ENCODE measurements at places on chromosomes 4 and X.

- no peak for DNase-seq
Measured at GRCh38 chr4:33696586-33696985, 2547.7 kb downstream of the ARAP2 start.

GRCh38 chr4:148152868-148153625 is 289.2 kb downstream of the NR3C2 start:
- no peak for DNase-seq

- DNase-seq: no peak
Measured at GRCh38 chrX:8868070-8868773, 67.0 kb upstream of the FAM9A start.

DNA sequence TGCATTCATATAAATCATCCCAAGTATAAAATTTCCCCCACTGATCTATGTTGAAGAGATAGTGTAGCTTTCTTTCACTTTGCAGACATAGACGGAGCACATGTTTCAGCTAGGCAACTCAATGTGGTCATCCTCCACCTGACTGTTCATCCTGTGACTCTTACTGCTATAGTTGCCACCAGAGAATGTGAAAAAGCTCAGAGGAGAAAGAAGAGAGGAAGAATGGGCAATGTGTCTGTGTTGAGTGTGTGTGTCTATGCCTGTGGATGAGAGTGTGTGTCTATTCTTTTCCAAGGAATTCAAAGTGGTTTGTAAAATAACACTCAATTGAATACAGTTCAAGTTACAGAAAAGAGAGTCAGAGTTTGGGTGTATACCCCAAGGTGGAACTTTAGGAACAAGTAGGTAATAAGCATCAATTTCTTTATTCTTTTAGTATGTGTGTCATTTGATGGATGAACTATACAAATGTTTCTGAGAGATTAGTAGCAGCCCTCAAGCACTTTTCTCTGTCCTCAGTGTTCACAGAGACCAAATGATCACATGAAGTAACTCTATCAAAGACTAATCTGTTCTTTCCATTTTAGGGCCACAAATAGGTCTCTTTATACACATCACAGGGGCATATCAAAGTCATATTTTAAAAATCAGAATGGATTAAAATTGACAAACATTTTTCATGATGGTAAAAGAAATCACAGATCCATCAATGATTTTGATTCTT is 2.3 kb downstream of the SNCA start:
- no peak for DNase-seq

GRCh38 chr4:147543034-147543433 is 62.1 kb downstream of the EDNRA start:
- DNase-seq: no peak

DNA sequence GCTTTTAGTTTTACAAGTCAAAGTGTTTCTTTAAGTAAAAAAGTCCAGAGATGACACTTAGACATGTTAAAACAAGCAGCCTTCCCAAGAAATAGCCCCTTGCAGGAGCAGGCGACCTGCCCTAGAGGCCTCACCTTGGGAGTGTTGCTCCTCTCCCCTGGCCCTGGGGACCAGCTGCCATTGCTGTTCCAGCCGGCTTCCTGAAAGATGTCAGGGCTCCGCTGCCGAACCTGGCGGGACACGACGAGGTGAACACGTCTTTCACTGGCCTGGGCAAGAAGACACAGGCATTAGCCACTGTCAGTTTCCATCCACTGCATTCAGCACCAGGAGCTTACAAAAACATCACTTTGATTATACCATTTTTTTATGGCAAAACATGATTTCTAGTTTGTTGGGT is 104.1 kb downstream of the FIP1L1 start:
- DNase-seq: no peak

- DNase-seq: no peak
Measured at GRCh38 chr4:38456096-38456495, 207.9 kb upstream of the KLF3 start.

DNA sequence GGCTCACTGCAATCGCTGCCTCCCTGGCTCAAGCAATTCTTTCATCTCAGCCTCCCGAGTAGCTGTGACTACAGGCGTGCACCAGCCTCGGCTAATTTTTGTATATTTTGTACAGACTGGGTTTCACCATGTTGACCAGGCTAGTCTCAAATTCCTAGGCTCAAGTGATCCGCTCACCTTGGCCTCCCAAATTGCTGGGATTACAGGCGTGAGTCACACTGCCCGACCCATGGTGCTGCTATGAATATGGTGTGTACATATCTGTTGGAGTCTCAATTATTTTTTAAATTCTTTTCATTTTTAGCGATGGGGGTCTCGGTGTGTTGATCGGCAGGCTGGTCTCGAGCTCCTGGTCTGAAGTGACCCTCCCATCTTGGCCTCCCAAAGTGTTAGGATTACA is 78.0 kb upstream of the PRKX start:
- no peak for DNase-seq

GRCh38 chr4:182881914-182882313 is 35.3 kb downstream of the DCTD start:
- DNase-seq: peak; percentile 70

DNA sequence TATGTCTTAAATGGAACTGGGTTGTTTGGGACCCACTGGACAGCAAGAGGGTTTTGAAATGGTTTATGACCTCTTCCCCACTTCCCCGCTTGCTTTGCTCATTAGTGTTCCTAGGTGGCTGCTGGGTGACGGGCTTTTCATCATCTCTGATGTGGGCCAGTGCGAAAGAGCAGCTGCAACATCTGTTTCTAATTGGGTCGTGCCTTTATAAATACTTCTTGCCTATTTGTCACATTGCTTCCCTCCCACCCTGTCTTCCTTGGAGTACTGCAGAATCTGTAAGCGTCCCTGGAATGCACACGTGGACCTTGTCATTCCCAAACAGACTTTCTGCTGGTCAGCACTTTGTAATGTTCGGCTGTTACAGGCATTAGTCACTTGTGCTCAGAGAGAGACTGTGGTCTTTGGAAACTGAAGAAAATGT is 35.2 kb downstream of the SEPTIN11 start:
- no peak for DNase-seq

- DNase-seq: no peak
Measured at GRCh38 chr4:139740531-139741041, 75.0 kb downstream of the MGST2 start.

DNA sequence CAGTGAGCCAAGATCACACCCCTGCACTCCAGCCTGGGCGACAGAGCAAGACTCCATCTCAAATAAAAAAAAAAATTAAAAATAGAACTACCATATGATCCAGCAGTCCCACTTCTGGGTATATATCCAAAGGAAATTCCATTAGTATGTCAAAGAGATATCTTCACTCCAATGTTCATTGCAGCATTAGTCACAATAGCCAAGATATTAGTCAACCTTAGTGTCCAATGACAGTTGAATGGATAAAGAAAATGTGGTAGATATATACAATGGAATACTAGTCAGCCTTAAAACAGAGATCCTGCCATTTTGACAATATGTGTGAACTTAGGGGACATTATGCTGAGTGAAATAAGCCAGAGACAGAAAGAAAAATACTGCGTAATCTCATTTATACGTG is 49.4 kb downstream of the C4orf46 start:
- DNase-seq: no peak

GRCh38 chr4:110635163-110635865 is 12.4 kb upstream of the PITX2 start:
- DNase-seq: no peak

DNA sequence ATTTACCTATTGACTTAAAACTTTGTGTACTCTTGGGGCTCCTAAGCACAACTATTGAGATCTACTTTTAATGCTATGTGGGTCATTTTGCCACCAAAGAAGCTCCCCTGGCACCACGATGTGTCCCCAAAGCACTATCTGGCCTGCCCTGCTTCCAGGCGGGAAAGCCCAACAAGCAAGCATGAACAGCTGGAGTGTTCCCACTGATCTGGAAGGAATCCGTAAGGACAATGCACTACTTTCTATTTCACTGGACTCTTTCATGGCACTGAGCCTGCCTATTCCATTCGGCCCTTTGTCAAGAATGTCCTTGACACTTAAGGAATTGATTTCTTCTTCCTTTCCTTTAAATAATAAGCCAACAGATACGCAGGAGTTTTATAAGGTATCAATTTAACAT is 38.8 kb downstream of the GRIA3 start:
- no peak for DNase-seq

GRCh38 chr4:37388681-37389365 is 144.3 kb downstream of the NWD2 start:
- DNase-seq: no peak

GRCh38 chr4:83782591-83782990 is 246.7 kb downstream of the GPAT3 start:
- DNase-seq: no peak

- no peak for DNase-seq
Measured at GRCh38 chr4:152094970-152095700, 334.3 kb upstream of the GATB start.
